ENCODE measurements at places on chromosomes 1 and 21. TPM values are rescaled to one million over a fixed set of nuclear protein-coding genes. Genes with fewer than 3 reads are reported as not detected.

DNA sequence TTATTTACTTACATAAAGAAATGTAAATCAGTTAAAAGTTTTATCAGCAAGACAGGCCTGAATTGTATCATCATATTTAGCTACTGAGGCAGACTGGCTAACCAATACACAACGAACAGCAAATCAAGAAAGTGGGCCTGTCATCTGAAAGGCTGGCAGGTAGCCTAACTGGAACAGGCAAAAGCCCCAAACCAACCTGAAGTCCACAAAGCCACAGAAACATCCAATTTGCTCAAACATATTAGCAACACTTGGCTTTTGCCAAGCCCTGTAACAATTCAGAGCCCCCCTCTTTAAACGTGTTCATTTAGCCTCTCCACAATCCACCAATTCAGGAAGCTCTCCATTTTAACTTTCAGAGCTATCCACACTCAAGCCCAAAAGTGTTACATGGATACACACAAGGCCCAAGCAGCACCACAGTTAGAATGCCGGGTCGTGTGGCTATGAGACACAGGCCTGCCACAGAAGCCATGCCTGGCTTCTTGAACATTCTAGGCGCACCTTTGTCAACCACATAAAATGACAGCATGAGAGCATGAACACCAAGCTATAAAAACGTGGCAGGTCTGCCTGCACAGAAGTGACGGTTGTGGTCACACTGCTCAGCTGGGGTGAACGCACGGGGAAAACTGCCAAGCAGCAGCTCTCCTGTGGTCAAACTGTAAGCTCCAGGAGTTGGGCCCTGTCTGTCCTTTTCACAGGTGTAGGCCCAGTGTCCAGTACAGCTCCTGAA lies 49.3 kb downstream of the CD34 start:
- H3K27me3 ChIP-seq = no peaks in the 10 kb centered on the region
- peak overlapping the region; percentile 65 for H3K27ac ChIP-seq
- peak; percentile 69 for DNase-seq
- peaks cover 26% of the 10 kb centered on the region for H3K36me3 ChIP-seq
- peaks cover 48% of the 10 kb centered on the region for H3K4me1 ChIP-seq

Gene PLXNA2
- 2.8 TPM for total RNA-seq

Gene TNFAIP8L2
- total RNA-seq = 4.8 TPM

GRCh38 chr1:119532324-119532910 lies 25.4 kb downstream of the HSD3B1 start:
- H3K27me3 ChIP-seq = no peaks in the 10 kb centered on the region
- H3K4me3 ChIP-seq = no peak overlapping the region
- no peak overlapping the region for H3K27ac ChIP-seq
- H3K4me1 ChIP-seq = no peaks in the 10 kb centered on the region
- H3K36me3 ChIP-seq = no peaks in the 10 kb centered on the region
- no peak for DNase-seq

Gene AGO4
- 31.7 TPM for total RNA-seq

GRCh38 chr1:203281033-203281432 lies 24.3 kb upstream of the BTG2 start:
- no peak for DNase-seq
- no peaks in the 10 kb centered on the region for H3K27me3 ChIP-seq
- H3K27ac ChIP-seq = no peak overlapping the region
- no peaks in the 10 kb centered on the region for H3K36me3 ChIP-seq
- peaks cover 37% of the 10 kb centered on the region for H3K4me1 ChIP-seq
- H3K4me3 ChIP-seq = no peak overlapping the region

Gene TMEM200B
- total RNA-seq = not detected

DNA sequence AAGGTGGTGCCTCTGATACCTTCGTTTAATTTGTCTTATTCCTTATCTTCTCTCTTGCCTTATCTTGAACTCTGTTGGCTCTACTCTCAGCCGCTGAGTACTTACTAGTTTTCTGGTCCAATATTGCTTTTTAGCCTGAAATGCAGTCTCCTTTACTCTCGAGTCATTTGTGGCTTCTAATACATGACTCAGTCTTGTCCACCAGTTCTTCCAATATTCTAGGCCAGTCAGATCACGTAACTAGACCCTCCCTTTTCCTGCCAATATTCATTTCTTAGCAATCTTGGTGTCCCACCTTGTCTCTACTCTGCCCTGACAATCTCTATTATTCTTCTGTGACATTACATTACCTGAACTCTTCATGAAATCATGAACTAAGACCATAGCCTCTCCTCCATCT lies 555.8 kb downstream of the DPYD start:
- DNase-seq = no peak
- no peaks in the 10 kb centered on the region for H3K27me3 ChIP-seq
- H3K4me3 ChIP-seq = no peak overlapping the region
- no peaks in the 10 kb centered on the region for H3K4me1 ChIP-seq
- no peak overlapping the region for H3K27ac ChIP-seq
- no peaks in the 10 kb centered on the region for H3K36me3 ChIP-seq

DNA sequence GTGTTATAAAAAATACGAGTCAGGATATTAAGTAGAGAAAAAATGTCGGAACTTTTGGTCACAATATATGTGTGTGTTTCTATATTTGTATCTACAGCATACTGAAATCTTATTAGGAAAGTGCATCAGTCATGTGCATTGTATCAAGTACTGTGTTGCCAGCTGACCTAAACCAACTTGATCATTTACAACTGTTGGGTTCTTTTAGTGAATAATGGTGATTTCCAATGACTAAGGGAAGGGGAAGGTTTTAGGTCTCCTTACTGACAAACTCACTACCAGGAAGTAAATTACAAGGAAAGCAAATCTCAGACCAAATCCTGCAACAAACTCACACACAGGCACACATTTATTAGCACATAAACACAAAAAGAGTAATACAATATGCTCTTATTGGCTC lies 142.7 kb downstream of the TSEN15 start:
- H3K36me3 ChIP-seq = no peaks in the 10 kb centered on the region
- no peak overlapping the region for H3K27ac ChIP-seq

DNA sequence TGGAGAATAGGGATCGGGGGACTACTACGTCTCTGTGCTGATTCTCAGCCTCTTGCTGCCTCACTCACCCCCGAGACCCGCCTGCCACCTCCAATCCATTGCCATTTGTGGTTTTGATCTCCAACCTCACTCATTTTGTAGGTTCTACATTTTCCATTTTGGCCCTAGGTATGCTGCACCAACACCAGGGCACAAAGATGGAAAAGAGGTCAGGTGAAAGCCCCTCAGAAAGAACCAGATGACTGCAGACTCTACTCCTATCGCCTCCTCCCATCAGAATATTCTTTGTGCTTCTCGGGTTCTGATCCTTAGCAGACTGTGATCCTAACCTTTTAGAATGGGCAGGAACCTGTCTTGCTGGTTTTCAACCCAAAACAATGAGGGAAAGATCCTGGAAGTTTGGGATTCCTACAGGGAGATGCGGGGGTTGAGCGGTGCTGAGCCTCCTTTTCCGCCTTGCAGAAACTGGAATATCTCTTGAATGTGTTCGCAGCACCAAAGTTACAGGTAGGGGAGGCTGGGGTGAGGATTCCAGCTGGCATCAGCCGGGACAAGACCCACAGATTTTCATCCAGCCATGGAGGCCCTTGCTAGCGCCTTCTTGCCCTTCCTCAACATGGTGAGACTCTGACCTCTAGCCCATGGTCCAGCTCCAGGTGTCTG lies 53.1 kb downstream of the RHBG start:
- H3K36me3 ChIP-seq = no peaks in the 10 kb centered on the region
- no peak for DNase-seq
- H3K4me1 ChIP-seq = peaks cover 31% of the 10 kb centered on the region
- H3K27ac ChIP-seq = no peak overlapping the region
- H3K4me3 ChIP-seq = peak overlapping the region; percentile 25
- peaks cover 43% of the 10 kb centered on the region for H3K27me3 ChIP-seq

Gene PGLYRP3
- total RNA-seq = not detected

Gene PGLYRP4
- total RNA-seq = not detected

Gene LTN1
- 43.1 TPM for total RNA-seq

DNA sequence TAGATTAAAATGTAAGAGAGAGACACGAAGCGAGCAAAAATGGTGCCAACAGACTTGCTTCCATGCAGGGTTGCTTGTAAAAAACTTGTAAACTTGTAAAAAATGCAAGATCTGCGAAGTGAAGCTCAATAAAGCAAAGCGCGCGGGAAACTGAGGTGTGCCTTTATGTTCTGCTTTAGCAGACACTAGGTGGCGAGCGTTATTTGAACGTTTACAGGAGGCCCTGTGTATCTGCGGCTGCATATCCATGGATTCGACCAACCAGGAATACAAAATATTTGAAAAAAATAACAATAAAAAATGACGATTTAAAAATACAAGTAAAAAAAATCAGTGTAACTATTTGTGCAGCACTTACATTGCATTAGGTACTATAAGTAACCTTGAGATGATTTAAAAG lies 1.5 kb downstream of the UBE2G2 start:
- peaks cover 5% of the 10 kb centered on the region for H3K36me3 ChIP-seq
- H3K4me1 ChIP-seq = peaks cover 20% of the 10 kb centered on the region
- no peak for DNase-seq
- H3K27me3 ChIP-seq = no peaks in the 10 kb centered on the region
- H3K4me3 ChIP-seq = no peak overlapping the region

- H3K27me3 ChIP-seq = no peaks in the 10 kb centered on the region
- H3K4me1 ChIP-seq = no peaks in the 10 kb centered on the region
- H3K4me3 ChIP-seq = no peak overlapping the region
- H3K27ac ChIP-seq = no peak overlapping the region
These were observed 15.7 kb upstream of the RCAN1 start for GRCh38 chr21:34630536-34631143.

DNA sequence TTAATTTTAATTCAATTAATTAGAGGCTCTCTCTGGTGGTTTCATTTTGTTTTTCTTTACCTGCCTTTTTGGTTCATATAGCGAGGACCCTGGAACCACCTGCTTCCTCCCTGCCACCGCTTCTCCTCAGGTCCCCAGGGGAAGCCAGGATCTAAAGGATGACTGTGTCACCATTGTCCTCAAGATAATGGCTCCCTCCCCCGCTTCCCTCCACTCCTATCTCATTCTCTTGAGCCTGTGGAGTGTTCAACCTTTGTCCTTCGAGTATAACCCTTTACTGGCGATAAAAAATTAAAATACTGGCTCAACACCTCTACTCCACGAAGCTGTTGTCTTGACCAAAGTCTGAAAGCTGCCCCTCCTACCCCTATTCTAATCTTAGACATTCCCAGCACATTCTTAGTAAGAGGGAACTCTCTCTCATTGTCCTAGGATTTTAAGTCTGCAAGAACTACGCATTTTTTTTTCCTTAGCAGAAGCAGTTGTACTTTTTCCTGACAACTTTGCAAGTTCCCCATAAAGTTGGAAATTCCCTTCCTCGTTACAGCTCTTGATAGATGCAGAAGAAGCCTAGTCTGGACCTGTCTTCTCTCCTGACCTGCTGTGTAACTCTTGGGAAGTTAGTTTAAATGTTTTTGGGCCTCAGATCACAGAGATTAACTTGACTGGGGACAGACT lies 12.6 kb upstream of the MAPKAPK2 start:
- H3K4me3 ChIP-seq = no peak overlapping the region
- DNase-seq = no peak
- no peak overlapping the region for H3K27ac ChIP-seq

DNA sequence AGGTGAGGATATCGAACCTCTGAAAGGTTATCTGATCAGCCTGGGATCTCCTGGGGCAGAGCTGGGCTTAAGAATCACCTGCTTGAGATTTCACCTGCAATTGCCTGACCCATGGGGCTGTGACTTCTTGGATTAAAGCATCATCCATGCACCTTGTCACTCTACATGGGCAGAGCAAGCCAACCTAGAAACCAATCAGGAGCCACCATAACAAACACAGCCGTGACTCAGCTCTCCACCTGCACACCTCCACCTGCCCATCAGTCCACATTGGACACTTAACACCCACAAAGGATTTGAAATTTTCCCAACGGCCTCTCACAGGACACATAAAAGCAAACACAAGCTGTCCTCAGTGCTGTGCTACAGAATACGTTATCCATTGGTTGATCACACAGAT lies 35.1 kb upstream of the ETS2 start:
- DNase-seq = no peak
- no peak overlapping the region for H3K4me3 ChIP-seq
- H3K27ac ChIP-seq = no peak overlapping the region
- H3K36me3 ChIP-seq = no peaks in the 10 kb centered on the region
